Caki2 (cell line): ENCODE measurements at places on chromosomes 1 and 21.

DNA sequence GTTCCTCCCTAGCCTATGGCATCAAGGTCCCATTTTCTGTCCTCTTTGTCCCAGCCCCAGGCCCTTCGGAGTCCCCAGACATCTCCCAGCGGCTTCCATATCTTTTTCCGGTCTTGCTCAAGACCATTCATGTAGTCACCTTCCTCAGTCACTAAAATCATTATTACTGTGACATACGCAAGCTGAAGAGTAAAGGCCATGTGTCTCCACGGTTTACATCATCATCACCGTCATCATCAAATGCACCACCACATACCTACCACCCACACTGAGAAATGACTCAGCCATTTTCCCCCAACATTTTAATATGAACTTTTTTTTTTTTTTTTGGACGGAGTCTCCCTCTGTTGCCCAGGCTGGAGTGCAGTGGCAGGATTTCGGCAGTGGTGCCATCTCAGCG is 43.4 kb downstream of the FHAD1 start:
- peak; percentile 13 for DNase-seq

GRCh38 chr1:46077644-46078043 is 54.8 kb downstream of the PIK3R3 start:
- DNase-seq: no peak

- no peak for DNase-seq
Observed at GRCh38 chr1:51222136-51222787, 13.8 kb upstream of the RNF11 start.

- no peak for DNase-seq
Observed at GRCh38 chr1:167121375-167122120, 27.7 kb downstream of the STYXL2 start.

GRCh38 chr21:32886339-32886738 is 114.8 kb upstream of the PAXBP1 start:
- DNase-seq: no peak

- DNase-seq: no peak
Observed at GRCh38 chr1:34721241-34721640, 33.6 kb upstream of the GJB5 start.

GRCh38 chr1:198318085-198318484 is 161.3 kb downstream of the NEK7 start:
- DNase-seq: no peak

DNA sequence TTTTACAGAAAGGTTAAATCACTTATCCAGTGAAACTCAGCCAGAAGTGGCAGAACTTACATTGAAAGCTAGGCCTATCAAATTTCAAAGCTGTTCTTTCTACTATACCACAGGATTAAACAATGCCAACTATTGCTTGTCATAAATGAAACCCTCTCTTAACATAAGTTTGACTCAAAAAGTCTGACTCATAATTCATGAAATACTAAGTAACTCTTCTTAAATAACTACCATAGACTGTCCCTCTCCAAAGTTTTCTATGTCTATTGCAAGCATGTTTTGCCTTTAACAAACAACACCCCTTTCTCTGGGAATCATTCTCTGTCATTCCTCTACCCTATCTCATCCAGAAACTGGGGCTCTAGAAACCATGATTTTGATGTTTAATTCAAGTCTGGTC is 109.5 kb upstream of the UBE2U start:
- no peak for DNase-seq

GRCh38 chr1:1677718-1678580 is 14.6 kb downstream of the SLC35E2B start:
- DNase-seq: no peak

- DNase-seq: no peak
Observed at GRCh38 chr1:196701144-196701543, 49.3 kb downstream of the CFH start.

GRCh38 chr1:232476538-232476950 is 153.4 kb downstream of the SIPA1L2 start:
- DNase-seq: no peak

DNA sequence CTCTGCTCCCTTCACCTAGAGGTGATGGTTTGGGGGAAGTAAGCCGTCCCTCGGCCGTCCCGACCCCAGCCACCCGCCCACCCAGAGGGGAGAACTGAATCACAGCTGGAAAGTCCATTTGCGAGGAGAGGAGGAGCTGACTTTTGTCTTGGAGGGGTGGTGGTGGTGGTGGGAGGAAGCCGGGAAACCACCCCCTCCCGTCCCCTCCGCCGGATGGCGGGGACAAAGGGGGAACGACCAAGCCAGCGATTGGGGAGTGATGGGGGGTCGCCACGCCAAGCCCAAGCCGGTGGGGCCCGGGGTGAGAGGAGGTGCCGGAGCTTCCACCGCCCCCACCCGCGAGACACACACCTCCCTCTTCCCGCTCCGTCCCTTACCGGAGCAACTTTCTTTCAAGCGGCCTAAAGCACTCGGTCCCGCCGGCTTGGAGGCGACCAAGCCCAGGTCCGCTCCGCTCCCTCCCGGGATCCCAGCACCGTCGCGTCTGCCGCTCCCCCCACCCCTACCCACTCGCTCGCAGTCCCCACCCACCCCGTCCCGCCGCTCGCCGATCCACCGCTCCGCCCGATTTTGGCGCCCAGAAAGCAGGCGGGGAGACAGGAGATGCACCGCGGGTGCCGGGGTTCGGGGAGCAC is 540 bp downstream of the ARHGEF2 start:
- DNase-seq: no peak

DNA sequence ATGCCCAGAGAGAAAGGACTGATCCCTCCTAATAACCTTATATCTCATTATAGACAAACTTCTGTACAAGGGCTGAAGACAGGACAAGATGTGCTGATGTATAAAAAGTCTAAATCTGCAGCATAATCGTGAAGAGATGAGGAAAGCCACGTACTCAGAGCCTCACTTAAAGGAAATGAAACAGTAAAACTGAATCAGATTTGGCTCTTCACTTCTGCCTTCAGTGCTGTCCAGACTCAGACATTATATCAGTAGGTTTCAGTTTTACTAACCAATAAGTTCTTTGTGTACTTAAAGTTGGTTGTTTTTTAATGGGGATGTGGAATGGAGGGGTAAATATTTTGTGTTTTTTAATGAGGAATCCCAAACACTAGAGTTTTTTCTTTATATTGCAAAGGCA is 45.3 kb upstream of the RGS1 start:
- DNase-seq: no peak

GRCh38 chr1:177137814-177138213 is 26.7 kb downstream of the ASTN1 start:
- no peak for DNase-seq

DNA sequence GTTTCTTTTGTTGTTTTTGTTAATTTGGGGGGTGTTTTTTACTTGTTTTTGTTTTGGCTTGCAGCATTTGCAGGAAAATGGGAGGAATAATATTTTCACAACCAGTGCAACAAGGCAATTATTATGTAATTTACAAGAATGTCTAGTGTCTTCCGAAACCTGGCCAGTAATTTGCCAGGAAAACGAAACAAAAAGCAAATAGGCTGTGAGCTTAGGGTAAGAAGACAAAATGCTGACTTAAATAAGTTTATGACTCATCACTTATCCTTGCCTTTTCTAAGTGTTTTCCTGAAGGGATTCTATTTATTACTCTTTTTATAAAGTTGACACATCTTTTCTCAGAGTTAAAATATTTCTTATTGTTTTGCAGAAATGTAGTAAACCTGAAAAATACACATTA is 49.8 kb downstream of the KCNT2 start:
- peak; percentile 39 for DNase-seq

DNA sequence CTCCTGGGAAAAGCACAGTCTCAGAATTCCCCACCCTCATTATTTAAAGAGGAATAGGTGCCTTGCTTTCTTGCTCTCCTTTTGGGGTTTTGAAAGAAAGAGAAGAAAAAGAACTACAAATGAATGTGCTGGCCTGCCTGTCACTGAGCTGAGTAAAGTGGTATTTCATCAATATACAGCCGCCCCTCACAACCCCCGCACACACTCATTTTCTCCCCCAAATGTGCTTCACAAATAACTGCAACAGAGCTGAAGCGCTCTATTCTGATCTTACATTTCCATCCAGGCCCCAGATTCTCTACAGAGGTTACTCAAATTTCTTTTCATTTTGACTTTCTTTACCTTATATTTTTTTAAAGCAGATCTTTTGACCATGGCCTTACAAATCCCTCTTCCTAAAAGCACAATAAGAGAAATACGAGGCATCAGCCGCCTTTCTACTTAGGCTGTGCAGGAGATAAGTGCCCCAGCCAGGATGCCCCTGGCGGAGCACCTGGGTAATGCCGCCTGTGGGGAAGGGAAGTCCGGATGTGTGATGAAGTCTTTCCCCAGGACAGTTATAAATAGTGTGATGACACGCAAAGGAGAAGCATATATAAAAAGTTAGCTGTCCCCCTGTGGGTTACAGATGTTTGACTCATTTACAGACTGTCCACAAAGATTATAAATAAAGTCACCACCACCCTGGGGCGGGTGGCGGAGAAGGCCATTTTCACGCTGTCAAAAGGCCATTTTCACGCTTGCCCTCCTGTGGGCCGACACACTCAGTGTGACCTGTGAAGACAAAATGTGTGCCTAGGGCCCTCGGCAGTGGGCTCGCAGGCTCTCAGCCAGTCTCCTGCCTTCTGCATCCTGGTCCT is 6.5 kb downstream of the KCNN3 start:
- DNase-seq: no peak

DNA sequence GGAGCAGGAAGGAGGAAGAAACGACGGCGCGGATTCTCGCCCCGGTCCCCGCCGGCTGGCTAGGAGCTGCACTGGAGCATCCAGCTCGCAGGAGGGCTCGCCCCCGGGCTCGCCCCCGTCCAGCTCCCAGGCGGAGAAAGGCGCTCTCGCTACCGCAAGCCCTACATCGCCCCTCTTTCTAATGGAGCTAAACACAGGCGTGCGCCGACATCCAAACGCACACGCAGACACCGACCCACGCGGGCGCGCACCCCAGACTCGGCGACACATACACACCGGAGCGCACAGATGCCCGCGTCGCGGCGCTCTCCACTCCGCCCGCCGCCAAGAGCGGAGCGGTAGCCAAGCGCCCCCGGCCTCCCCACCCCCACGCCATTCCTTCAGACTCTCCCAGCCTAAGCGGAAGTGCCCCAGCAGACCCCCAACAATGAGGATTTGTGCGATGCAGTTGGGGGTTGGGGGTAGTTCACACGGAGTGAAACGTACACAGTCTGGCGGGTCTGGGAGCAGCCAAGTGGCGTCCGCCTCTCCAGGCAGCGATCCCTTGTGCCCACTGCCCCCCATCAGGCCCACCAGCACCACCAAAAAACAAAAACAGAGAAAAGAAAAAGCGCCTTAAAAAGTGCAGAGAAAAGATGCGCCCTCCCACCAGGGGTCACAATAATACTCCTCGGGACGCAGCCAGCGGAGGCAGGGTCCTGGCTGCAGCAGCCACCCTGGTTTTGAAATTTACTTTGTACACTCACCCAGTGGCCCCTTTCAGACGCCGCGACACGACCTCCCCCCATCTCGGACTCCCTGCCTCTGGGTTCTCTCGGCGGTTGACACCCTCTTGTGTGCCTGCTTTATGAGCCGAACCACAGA is 1.4 kb downstream of the DAB1 start:
- no peak for DNase-seq

GRCh38 chr21:45439161-45439872 is 34.4 kb downstream of the COL18A1 start:
- DNase-seq: peak; percentile 98

- no peak for DNase-seq
Observed at GRCh38 chr1:89600451-89601224, 32.3 kb upstream of the LRRC8C start.

- DNase-seq: no peak
Observed at GRCh38 chr1:204383163-204383904, 23.6 kb upstream of the PLEKHA6 start.

DNA sequence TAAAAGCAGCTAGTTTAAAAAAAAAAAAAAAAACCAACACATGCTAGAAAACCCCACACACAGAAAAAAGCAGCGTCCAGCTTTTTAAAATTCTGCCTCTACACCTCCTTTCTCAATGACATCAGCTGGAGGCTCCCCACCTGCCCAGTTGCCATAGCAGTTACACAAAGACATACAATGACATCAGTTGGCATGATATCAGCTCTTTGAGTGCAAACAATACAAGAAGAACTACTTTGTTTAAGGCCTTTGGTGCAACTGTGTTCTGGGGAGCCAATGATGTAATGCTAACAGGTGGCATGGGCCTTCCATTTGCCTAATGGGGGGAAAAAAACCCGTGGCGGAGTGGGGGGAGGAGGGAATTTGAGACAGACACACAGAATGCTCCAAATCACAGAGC is 32.9 kb downstream of the DUSP10 start:
- peak; percentile 65 for DNase-seq

DNA sequence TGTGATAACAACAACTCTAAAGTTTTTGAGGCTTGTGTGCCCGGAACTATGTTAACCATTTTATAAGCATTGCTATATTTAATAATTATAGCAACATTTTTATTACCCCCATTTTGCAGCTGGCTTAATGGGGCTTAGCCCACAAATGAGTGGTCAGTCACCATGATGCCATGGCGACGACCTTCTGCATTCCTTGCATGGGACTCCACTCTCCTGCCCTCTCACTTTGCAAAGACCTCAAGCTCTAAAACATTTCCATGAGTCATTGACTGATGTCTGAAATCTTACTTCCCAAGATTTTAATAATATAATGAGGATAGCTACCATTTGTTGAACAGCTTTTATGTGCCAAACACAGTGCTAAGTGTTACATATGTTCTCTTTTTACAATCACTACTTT is 15.4 kb downstream of the NGF start:
- DNase-seq: no peak

GRCh38 chr1:219581344-219581743 is 31.6 kb downstream of the ZC3H11B start:
- DNase-seq: no peak

DNA sequence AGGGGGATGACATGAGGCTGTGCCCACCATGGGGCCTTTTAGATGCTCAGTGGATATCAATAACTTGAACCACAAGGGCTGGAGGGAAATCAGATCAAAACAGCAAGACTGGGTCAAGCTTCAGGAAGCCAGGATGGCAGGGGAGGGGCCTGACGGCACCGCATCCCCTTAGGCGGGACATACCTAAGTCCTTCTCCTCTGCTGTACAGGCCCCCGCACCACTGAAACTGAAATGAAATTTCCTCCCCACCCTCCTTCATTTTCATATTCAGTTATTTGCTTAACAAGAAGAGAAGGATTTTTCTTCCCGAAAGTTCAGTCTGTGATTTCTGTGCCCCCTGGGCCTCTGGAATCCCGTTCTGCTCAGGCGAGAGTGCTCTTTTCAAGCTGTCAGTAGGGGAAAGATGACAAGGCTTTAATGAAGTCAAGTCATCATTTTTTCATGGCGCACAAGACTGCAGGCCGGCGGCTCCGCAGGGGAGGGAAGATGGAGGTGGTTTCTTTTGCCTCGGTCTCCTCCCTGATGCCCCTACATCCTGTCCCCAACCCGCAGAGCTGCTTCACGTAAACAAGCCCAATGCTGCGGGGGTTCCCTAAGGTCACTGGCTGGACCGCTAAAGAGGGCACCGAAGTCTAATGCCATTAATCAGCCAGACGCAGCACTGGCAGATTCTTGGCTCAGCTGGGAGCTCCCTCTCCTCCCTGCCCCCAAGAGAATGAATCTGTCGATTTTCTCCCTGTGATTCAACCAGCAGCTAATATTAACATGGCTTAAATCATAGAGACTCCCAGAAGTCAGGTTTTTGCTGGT is 264.8 kb downstream of the C1orf94 start:
- no peak for DNase-seq
